ENCODE measurements at places on chromosomes 3 and 15.

DNA sequence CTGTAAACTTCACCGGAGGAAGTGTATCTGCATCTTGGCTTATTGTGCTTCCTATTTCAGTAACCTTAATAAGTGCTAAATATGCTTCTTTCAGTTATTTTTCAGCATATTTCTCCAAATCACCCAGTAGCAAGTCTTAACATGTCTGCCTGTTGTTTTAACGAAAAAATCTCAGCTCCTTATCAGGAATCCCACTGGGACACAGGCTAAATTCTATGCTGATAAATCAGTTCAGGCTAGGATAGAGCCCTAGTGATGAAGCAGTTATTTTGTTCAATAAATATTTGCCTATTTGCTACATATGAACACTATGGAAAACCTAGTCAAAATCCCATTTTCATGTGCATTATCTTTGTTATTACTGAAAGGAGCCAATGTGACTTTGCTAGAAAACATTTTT lies 8.2 kb upstream of the MITF start:
- DNase-seq: no peak

- no peak for DNase-seq
These were observed 213.0 kb downstream of the MYRIP start for GRCh38 chr3:40022297-40022827.

- no peak for DNase-seq
These were observed 3.3 kb downstream of the PDCD10 start for GRCh38 chr3:167731393-167731792.

- no peak for DNase-seq
These were observed 146.1 kb upstream of the THBS1 start for GRCh38 chr15:39434751-39435238.

Measured in CD4-positive, alpha-beta T cell treated with Interleukin-12 subunit alpha and Interleukin-12 subunit beta, for 1 hour (primary cell).